ENCODE measurements at places on chromosomes 1 and 21. TPM values are rescaled to one million over a fixed set of nuclear protein-coding genes. Genes with fewer than 3 reads are reported as not detected.
A peak's percentile ranks its signal among the peaks of the same experiment; 100 is the strongest.

DNA sequence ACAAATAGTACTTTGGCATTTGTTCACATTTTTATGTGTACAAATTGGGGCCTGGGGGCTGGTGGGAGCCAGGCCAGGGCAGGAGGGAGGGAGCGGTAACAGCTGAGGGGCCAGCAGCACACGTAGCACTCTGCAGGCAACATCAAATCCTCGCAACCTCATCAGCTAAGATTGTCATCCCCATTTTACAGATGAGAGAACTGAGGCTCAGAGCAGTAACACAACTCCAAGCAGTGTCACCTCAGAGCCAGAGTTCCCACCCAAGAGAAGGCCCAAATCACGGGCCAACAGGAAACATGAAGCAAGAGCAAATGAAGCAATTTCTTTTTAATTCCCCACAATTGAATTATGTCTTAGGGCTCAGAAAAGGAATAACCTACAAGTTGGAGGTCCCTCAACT is 14.1 kb downstream of the IFFO2 start:
- no peak for DNase-seq

DNA sequence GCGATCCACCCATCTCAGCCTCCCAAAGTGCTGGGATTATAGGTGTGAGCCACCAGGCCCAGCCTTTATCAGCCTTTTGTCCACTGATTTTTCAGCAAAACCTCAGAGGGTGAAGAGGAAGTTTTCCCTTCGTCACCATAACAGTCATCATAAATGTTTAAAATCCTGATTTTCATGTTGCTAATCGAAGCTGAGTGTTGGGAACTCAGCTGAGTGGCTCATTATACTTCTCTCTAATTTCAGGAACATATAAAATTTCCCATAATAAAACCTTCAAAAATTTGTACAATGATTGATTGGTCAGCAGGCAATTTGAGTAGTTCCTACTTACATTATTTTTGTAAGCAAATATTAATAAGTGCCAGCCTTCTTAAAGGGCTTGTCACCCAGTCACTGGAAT is 31.8 kb upstream of the IFNGR2 start:
- DNase-seq, result no peak

GRCh38 chr1:36223381-36223995 is 755 bp upstream of the THRAP3 start:
- peak; percentile 64 for DNase-seq

- DNase-seq, result peak; percentile 95
Observed at GRCh38 chr1:178031856-178032320, 62.0 kb upstream of the RASAL2 start.

VCAM1 gene
- total RNA-seq, result 1.8 TPM

GRCh38 chr1:24490101-24490781 is 12.4 kb upstream of the RCAN3 start:
- no peak for DNase-seq

CFHR1 gene
- not detected for total RNA-seq

Data from lung microvascular endothelial cell (primary cell).